Suprapubic skin (tissue), 4 donors: ENCODE measurements at places on chromosomes 6 and 20.

GRCh38 chr20:58787211-58788005, 63.3 kb downstream of the GNAS-AS1 start:
- no peak for DNase-seq

DNA sequence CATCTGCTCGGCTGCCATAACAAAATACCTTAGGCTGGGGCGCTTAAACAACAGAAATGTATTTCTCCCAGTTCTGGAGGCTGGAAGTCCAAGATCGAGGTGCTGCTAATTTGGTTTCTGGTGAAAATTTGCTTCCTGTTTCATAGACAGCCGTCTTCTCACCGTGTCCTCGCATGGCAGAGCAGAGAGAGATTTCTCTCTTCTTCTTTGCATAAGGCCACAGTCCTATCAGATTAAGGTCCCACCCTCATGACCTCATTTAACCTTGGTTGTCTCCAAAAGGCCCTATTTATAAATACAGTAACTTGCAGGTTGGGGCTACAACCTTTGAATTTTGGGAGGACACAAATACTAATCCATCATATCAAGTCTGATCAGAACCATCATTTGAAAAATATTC, 544.3 kb downstream of the KIF16B start:
- no peak for DNase-seq

DNA sequence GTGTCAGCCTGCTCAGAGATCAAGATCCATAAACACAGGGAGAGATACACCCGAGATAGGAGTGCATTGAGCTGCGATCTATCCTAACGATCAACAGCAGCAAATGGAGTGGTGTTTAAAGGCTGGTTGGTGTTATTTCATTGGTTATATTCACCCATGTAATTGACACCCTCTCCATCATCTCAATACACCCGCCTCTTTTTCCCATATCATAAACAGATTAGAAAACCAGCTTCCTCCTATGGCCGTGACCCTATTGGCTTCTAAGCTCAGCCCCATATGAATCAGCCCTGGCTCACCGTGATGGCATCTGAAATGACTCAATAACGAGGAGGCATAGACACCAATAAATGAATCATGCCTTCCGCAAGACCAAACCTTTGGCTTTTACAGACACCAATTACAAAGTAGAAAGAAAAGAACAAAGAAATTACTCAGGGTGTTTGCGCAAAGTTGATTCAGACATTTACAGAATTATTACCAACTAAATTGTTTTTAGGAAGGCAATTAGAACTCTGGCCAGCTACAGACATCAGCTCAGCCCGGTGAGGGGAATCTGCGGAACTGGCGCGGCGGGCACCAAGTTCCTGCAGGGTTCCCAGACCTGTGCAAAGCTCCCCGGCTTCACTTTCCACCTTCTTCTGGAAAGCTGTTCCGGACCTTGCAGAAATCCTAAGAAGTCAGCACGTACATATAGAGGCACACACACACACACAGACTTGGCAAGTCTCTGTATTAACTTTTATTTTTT, 11.5 kb downstream of the PMEPA1 start:
- DNase-seq, result no peak

DNA sequence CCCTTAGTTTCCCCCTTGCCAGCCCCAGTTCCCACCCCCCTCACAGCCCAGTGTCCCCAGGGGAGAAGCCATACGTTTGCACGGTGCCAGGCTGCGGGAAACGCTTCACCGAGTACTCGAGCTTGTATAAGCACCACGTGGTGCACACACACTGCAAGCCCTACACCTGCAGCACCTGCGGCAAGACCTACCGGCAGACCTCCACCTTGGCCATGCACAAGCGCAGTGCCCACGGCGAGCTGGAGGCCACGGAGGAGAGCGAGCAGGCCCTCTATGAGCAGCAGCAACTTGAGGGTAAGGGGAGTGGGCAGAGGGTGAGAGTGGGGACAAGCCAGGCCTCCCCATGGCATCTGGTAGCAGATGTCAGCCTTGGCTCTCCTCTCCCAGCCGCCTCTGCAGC, 5.1 kb upstream of the DEF6 start:
- DNase-seq, result peak; percentile 49

DNA sequence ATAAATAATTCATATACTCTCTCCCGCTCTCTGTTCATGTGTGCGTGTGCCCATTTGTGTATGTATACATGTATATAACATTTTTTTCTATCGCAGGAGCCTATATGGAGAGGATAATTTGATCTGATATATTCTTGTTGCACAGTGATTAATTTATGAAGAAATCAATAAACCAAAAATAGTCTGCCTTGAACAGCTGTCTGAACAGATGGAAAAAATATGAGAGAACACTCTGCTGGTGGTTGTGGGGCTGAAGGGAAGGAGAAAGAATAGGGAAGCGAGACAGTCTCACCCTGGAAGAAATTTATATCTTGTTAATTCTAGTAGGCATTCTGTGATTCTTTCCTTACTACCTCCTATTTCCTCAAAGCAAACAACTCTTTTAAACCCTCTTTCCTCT, 96.6 kb upstream of the B3GAT2 start:
- DNase-seq, result no peak

DNA sequence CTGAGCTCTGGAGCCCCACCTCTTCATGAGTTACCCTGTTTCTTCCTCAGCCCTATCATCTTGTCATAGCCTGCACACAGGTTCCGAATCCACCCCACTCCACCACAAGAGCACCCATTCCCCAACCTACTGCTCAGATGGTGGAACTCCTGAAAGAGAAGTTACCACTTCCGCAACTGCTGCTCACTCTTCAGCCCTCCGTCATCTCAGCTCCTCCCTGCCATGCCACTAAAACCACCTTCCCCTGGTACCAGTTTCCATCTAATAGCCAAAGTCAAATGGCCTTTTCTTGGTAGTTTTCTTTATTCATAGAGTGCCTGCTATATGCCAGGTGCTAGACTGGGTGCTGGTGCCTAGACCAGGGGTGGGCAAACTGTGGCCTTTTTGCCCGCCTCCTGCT, 3.9 kb downstream of the RAB22A start:
- DNase-seq, result no peak

GRCh38 chr20:38680500-38681306, 43.6 kb upstream of the SLC32A1 start:
- DNase-seq, result no peak

DNA sequence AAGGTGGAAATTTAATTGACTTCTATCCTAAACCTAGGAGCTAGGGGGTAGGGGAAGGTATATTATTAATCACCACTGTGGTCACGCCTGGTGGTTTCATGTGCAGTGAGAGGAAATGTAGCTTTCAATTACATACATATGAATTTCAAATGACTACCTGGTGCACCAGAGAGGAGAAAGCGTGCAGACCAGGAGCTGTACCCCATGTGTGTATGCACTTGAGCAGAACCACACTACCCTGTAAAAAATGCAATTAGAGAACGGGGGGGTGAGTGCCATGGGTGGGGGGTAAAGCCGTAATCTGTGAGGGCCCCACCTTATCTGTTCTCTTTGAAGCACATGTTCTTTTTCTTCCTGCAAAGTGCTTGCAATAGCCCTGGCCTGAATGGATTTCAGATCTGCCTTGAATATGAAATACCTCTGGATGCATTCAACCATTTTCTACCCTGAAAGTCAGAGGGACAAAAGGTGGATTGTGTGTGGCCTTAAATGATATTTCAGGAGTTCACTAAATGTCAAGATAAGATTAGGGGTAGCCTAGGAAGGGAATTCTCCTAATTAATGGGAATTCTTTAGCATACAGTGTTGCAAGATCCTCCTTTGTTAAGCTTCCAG, 30.9 kb upstream of the EDN3 start:
- no peak for DNase-seq

- no peak for DNase-seq
Observed at GRCh38 chr6:54698974-54699373, 147.6 kb upstream of the FAM83B start.

- no peak for DNase-seq
Observed at GRCh38 chr6:28910901-28911690, 12.7 kb downstream of the TRIM27 start.

DNA sequence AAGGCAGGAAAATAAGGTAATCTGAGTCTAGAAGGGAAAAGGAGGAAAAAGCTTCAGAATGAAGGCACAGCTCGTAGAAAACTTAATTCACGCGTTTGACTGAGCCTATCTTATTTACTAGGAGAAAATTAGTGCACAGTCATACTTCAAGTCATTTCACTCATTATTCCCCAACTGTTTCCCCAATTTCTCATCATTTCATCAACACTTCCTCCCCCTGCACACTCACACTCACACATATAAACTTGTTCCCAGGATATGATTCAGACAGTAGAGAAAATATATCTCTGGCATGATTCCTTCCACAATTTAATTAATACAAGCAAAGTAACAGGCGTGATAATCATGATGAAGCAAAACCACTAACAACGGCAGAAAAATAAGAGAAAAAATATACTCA, 94.5 kb upstream of the F13A1 start:
- DNase-seq, result no peak

DNA sequence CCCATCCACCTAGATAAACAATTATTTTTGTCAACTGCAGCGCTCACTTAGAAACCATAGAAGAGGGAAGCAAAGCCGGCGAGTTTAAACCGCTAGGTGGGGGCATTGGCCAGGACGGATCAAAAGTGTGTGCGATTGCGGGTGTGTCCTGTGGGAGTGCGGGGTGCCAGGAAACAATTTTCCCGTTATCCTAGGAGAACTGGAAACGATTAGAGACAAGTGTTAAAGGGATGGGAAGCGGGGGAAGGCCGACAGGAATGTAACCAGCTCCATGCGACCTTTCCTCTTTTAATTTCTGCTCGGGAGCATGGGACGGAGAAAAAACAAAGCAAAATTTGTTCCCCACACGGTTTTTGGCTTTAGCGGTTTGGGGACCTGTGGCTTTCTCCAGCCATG, 2.8 kb upstream of the HTR1B start:
- no peak for DNase-seq

- no peak for DNase-seq
Observed at GRCh38 chr6:163415620-163416556, 1.4 kb downstream of the QKI start.

- DNase-seq, result peak; percentile 73
Observed at GRCh38 chr6:37691904-37692806, 5.5 kb downstream of the MDGA1 start.
